Activated T-cell treated with anti-CD3 and anti-CD28 coated beads for 1 hour (primary cell): ENCODE measurements at places on chromosomes 2 and 18.

- no peak for DNase-seq
Observed at GRCh38 chr18:54351186-54351585, 6.5 kb downstream of the STARD6 start.

DNA sequence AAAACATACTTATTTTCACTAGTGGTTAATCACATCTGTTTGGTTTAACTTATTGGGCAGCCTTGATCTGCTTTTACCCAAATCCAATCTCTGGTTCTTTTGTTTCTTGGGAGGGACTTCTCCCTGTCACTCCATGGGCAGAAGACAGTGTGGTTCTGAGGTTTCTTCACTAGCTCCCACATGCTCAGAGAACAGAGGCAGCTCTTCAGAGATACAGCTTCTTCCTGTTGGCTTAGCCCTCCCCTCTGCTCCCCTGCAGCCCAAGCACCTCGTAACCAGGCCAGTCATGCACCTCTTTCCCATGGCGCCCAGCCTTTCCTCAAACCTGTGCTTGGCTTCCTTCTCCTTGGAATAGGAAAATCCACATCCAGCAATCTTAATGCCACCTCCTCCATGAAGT is 32.8 kb downstream of the SLC9A2 start:
- no peak for DNase-seq

DNA sequence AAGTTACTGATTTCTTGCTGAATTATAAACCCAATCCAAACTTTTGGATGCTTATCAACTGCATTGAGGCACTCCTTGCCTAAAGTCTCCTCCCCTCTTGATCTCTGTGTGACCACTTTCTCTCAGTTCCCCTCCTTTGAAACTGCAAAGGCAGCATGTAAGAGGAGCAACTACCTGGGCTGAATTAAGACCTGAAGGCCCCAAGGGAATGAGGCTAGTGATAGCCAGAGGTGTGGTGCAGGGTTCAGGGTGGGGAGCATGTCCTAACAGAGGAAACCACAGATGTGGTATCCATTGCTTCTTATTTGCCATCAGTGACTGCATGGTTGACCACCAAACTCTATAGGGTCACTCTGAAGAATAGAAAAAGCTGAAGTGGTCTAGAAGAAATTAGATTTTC is 557.9 kb downstream of the TNS1 start:
- no peak for DNase-seq

DNA sequence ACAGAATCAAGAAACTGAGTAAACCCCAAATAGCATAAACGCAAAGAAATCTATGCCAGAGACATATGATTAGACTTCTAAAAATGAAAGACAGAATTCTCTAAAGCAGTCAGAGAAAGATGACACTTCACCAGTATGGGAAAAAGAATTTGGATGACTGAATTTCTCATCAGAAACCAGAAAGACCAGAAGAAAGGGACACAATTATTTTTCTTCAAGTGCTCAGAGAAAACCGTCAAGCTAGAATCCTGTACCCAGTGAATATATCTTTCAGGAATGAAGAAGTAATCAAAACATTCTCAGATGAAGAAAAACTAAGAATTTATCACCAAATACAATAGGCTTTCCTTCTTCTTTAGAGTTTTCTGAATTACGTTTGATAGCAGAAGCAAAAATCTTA is 14.2 kb upstream of the ESPNL start:
- DNase-seq = no peak

GRCh38 chr2:51413726-51414125 is 381.8 kb upstream of the NRXN1 start:
- DNase-seq = no peak

- no peak for DNase-seq
Observed at GRCh38 chr2:219497495-219498279, 1.0 kb upstream of the GMPPA start.
